Aorta (tissue), 5 donors: ENCODE measurements at places on chromosomes 5 and 9. TPM values are rescaled to one million over a fixed set of nuclear protein-coding genes. Genes with fewer than 3 reads are reported as not detected.

Gene GPR151
- 0.10 TPM for total RNA-seq

- no peak for DNase-seq
Measured at GRCh38 chr5:180487556-180487955, 6.6 kb upstream of the CNOT6 start.

DNA sequence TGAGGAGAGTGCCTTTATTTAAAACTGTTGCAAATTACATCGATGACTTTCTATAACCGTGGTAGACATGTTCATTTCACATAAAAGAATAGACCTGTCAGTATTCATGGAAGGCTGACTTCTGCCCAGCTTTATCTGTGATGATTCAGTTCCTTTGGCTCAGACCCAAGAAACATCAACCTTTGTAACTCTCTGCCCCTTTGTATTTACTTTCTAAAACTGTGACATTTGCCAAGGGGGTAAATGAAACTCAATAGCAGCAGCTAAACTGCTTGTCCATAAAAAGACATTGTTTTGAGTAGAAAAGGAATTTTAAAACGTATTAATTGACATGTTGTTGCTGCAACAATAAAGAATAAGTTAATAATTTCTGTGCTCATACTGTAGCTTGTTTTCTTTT, 137.8 kb upstream of the ANKH start:
- no peak for DNase-seq

GRCh38 chr5:151127926-151128325, 29.7 kb downstream of the ANXA6 start:
- peak; percentile 23 for DNase-seq

- no peak for DNase-seq
Measured at GRCh38 chr5:176530983-176531901, 6.0 kb downstream of the RNF44 start.

- DNase-seq: no peak
Measured at GRCh38 chr5:115838885-115839518, 2.4 kb downstream of the ATG12 start.
